ENCODE measurements at places on chromosomes 5 and 9.

- DNase-seq: no peak
Measured at GRCh38 chr5:81755320-81755719, 4.4 kb upstream of the SSBP2 start.

GRCh38 chr5:124277767-124278545 is 468.5 kb downstream of the ZNF608 start:
- no peak for DNase-seq

- DNase-seq: no peak
Measured at GRCh38 chr9:91037511-91038482, 236.2 kb downstream of the SYK start.

- no peak for DNase-seq
Measured at GRCh38 chr5:72621576-72621975, 114.4 kb upstream of the ZNF366 start.

DNA sequence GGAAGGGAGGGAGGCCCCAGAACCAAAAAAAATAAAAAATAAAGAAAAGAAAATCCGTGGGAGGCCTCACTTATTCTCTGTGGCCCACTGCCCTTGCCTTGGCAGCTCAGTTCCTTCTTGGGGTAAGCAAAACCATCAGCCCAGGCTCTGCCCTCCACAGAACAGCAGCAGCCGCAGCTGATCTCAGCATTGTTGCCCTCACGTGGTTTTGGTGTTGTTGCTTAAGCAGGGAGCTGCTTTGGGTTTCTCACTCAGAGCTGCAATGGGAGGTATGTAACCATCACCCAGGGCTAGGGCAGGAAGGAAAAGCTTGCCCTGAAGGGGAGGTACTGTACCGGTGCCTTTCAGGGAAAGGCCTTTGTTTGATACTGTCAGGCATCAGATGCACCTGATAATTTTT is 374.7 kb upstream of the WWC1 start:
- no peak for DNase-seq

DNA sequence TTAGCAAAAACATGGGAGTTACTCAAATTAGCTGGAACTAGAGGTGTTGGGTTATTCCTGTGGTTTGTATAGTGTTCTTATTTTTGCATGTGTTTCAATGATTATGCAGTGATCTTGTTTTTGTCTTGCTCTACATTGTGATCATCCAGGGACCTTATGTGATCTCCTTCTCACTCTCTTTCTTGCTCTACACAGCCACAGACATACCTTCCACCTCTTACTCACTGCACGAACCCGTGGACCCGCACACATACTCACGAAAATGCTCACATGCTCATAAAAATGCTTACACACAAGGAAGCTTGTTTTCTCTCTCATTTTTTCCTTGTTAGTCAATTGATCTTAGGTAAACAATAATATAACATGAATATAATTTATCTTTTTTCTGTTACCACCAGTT is 187.1 kb downstream of the KDM4C start:
- no peak for DNase-seq

DNA sequence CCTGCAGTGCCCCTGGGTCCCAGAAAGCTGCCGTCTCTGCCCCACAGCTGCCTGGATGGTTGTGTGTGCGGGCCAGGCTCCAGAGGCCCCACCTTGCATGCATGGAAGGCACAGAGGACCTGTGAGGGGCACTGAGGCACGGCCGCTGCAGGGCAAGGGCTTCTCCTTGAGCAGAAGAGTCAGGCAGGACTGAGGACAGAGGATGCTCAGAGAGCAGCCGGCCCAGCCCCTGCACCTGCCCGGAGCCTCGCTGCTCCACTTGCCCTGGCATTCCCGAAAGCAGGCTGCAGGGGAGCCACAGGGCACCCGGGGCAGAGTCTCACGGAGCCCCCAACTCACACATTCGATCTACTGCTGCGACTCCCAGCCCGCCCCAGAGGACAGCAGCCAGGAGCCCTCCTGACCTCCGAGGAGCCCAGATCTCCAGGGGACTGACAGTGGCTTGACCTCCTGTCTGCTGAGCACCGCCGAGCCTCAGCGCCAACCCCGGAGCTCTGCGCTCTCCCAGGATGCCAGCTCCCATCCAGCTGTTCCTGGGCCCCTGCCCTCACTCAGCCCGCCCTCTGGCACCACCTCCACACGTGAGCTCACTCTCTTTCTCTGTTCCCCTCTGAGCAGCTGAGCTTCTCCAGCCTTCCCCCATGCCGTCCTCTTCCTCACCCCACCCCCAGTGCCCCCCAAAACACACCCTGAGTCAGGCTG is 95.0 kb downstream of the KCNT1 start:
- DNase-seq: no peak

- no peak for DNase-seq
Measured at GRCh38 chr5:15664961-15665360, 165.0 kb downstream of the FBXL7 start.

DNA sequence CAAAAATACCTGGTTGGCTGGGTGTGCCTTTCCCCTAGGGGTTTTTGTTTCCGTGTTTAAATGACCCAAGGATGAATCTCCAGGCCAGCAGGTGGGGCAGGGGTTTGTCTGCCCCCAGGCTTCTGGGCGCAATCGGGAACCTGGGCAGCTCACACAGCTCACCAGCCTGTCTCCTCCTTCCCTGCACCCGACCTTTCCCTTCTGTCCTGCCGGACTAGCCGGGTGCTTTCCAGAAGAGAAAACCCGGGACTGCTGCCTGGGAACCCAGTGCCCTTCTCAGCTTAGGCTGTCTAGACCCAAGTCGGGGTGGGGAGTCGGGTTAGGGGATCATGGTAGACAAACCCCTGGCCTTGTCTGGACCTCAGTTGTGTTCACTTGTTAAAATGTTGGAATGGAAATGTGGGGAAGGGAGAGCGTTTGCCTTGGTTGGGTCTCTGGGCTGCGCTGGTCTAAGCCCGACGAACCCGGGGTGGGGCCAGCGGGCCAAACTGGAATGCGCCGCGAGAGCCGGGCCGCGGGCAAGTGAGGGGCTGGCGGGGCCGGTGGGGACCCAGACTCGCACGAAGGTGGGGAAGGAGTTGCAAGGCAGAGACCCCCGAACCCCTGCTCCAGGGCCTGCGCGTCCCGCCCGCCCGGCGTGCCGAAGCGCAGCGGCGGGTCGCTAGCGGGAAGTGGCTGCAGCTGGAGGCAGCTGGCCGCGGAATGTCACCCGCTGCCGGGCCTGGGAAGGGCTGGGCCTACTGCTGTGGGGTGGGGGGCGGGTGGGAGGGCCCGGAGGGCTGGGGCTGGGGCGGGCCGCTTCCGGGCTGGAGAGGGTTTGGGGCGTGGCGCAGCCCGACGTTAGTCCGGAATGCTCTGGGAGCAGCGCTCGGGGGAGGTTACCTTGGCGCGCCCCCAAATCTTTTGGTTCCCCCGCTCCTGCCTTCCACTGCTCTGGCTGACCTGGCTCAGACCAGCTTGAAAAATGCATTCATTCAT is 84.6 kb downstream of the DAB2IP start:
- no peak for DNase-seq

GRCh38 chr9:105887679-105888078 is 193.3 kb downstream of the TMEM38B start:
- DNase-seq: no peak

- no peak for DNase-seq
Measured at GRCh38 chr5:10465726-10466125, 24.0 kb downstream of the ROPN1L start.

GRCh38 chr5:76040806-76041205 is 42.4 kb upstream of the SV2C start:
- DNase-seq: no peak

DNA sequence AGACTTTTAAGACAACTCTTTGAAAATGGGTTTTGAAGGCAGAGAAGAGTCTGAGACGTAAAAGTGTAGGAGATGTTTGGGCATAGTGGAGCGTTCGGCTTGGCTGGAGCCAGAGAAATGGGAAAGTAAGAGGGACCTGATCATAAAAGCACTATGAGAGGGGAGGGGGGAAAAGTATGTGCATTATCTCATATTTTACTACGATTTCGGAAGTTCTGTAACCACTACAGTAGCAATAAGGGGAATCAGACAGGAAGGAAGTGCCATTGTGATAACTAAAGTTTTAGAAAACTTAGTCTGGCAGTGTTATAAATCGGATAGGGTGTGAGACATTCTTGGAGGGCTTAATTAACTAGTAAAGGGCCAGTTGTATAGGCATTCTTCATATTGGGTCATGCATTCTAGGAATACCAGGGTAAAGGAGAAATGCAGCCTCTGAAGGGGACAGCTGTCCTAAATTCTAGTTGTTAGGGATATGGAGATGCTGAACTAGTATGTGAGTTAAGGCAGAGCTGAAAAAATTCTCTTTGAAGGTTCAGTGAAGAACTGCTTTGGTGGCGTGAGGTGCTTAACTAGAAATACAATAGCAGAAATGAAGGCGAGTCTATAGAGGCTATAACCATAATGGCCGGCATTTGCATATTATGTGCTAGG is 83.8 kb upstream of the FREM1 start:
- no peak for DNase-seq

DNA sequence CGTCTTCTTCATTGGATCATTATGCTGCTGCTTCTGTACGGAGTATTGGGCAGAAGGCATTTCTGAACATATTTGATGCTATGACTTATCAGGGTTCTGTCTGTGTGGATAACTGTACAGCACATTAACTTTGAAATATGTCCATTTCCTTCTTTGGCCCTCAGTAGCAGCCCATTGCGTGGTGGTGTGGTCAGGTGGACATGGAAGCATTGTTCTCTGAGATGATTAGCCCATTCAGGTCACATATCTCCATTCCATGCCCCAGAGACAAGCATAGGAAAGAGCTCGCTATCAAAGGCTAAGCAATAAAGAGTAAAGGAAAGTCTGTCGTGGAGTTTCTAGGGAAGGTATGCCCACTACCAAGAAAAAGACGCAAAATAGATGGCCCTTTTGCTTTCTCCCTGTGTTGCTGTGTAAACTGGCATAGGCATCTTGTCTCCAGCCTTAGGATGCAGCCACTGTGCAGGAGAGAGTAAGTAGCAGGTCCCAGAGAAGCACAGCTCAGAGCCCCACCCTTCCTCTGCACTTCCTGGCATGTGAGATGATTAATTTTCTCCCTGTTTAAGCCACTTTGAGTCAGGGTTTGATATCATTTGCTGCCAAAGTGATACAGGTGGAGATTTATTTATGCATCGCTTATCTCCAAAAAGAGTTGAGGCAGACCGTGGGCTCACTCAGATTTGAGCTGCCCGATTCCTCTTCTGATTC is 221.9 kb downstream of the PDZD2 start:
- DNase-seq: no peak

GRCh38 chr5:171427318-171428167 is 8.1 kb downstream of the FGF18 start:
- DNase-seq: no peak

GRCh38 chr9:99092643-99093491 is 12.0 kb upstream of the TGFBR1 start:
- no peak for DNase-seq

GRCh38 chr5:9464478-9464877 is 81.4 kb downstream of the SEMA5A start:
- no peak for DNase-seq

- DNase-seq: no peak
Measured at GRCh38 chr5:129804705-129805104, 56.8 kb downstream of the MINAR2 start.

DNA sequence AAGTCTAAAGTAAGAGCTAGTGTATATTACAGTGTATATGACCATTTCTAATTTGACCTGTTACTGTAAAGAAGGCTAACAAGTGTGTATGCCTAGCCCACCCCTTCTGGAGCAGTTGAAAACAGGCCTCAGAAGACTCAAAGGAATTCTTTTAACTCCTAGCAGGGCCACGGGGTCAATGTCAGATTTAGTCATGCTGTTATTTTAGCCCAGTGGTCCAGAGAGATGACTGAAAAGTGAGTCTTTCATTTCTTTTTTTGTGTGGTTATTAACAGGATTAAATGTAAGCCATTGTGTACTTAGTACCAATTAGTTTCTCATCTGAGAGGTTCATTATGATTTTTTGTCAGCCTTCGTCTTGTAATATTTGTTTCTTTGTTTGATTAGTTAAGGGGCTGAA is 24.4 kb downstream of the ZCCHC7 start:
- DNase-seq: no peak

GRCh38 chr5:41808294-41808693 is 61.9 kb downstream of the OXCT1 start:
- DNase-seq: no peak

DNA sequence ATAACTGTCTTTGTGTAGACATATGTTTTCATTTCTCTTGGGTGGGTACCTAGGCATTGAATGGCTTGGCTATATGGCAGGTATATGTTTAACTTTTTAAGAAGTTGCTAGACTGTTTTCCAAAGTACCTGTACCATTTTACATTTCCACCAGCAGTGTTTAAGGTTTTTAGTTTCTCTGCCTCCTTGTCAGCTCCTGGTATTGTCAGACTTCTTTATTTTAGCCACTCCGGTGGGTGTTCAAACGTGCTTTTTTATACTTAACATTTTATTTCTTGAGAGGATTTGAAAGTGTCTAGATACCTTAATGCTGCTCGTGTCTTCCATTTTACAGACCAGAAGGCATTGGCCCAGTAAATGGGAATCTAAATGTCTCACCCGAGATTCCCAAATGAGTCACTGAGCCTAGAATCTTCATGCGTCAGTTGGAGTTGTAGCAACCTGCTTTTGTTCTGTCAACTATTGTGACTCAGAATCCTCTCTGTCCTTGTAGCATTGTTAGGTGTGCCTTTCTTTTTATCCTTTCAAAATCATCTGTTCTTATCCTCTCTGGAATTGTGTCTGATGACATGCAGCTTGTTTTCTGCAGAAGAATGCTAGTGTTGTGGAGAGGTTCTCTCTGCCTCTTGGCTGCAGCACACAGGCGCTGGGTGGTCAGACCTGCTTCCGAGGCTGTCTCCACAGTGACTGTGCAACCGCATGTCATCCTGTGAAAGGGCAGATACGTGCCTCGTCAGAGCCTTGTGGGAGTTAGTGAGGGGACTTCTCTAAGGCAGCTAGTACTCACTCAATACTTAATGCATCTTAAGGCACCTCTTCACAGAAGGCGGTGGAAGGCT is 291.8 kb downstream of the AOPEP start:
- no peak for DNase-seq

GRCh38 chr5:74889523-74890105 is 23.4 kb upstream of the FAM169A start:
- no peak for DNase-seq

All from stimulated activated CD4-positive, alpha-beta T cell treated with anti-CD3 and anti-CD28 coated beads, TNF-alpha, amount 100 ng/mL, for 1 hour (primary cell).